Stimulated activated CD8-positive, alpha-beta memory T cell treated with anti-CD3 and anti-CD28 coated beads, Interleukin-4, amount 100 ng/mL, for 1 hour (primary cell): ENCODE measurements at places on chromosomes 4 and X.

DNA sequence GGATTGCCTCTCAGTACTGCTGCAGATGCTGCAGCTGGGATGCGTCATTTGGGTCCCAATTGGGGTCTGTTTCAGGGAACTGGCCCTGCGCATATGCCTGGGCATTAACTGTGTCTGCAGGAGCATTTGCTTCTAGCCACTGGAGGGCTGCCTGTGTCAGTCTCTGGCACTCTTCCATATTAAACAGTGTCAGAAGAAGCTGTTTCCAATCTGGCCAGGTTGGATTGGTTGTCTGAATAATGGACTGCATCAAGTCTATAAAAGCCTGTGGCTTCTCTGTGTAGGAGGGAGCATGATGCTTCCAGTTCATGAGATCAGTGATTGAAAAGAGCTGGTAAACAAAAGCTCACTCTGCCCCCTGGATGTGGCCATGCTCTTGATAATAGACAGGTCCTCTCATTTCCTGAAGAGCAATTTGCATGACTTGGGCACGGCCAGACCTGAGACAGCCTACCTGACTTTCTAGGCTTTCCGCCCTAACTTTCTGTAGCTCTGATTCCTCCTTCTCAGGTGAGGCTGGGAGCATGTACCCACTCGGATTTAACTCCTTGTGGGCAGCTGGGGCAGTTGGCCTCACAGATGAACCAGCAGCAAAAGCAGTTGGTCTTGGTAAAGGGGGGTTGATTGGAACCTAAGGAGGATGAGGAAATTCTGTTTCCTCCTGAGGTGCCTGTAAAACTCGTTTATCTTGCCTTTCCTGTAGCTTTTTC, 29.2 kb downstream of the SULT1E1 start:
- DNase-seq, result no peak

GRCh38 chr4:124415146-124415545, 297.4 kb downstream of the ANKRD50 start:
- DNase-seq, result no peak

DNA sequence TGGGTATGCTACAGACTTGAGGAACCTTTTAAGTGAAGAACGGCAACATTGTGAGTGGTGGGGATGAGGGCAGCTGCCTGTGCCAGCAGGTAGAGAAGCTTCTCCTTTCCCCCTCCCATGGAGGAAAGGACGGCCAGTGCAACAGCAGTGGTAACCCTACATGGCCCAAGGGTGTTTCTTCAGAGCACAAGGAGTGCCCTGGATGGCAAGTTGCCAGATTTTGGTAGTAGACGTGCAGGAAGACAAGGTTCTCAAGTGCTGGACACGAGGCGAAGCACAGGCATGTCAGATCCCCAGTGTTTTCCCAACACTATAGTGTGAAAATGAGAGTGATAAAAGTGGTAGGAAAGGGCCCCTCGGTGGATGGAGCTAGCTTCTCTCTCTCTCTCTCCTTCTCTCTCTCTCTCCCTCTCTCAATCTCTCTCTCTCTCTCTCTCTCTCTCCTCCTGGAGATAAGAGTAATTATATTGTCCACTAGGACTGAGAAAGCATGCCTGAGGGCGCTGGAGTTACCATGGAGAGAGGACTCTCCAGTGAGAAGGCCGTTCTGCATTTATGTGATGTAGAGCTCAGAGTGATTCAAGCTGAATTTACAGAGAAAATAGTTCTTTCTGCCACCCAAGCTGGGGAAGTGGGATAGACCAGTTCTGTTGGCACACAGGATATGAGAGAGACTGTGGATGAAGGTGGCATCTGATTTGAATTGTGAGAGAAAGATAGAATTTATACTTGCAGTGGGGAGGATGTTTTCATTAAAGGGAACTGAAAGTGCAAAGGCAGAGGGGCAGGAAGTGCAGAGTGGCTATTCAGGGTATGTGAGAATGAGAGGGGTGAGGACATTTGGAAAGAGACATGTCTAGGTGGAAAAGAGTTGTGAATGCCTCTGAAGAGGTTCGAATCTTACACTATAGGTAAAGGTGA, 25.7 kb upstream of the TRPC3 start:
- no peak for DNase-seq

DNA sequence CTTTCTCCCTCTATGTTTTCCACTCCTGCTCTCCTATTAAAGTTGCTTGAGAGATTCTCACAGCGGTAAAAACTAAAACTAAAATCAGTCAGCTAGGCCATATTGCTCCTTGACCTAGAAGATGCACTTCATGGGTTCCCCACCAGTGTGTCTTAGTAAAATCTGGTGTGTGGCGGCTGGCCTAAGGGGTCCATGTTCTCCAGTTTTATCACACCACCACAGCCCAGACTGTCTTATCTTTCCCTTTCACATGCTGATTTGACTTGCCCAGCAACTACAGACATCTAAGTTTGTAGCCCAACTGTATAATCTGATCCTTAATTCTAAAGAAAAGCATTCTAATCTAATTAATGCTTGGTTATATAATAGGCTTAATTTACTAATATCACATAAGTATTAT, 68.0 kb downstream of the ATP8A1 start:
- DNase-seq, result no peak

DNA sequence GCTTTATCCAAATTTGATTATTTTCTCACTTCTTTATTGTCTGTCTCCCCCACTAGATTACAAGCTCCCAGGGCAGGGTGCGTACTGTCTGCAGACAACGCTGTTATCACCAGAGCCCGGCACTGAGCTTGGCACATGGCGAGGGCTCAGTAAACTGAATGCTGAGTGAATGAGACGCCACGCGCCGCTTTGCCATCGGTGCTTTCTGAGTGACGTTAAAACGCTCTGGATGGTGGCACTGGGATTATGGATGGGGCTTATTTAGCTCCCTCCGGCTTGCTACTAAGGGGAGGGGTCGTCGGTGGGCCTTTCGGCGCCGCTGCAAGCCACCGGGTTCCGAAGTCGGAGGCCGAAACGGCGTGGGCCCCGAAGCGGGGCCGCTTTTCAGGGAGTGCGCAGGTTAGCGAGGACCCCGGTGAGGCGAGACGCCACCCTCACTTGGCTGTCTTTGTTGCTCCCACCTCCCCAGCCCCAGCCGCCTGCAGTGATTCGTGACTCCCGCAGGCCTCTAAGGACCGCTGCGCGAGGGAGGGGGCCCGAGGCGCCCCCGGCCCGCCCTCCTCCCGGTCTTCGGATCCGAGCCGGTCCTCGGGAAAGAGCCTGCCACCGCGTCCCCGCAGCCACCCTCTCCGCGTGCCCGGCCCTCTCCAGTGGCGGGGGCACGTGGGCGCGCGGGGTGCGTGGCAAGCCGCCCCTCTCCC, 569 bp upstream of the FHL1 start:
- no peak for DNase-seq

- DNase-seq, result no peak
Measured at GRCh38 chr4:75867130-75867529, 35.1 kb downstream of the PPEF2 start.

- DNase-seq, result no peak
Measured at GRCh38 chr4:175412161-175412560, 399.9 kb downstream of the GPM6A start.

- no peak for DNase-seq
Measured at GRCh38 chr4:121428721-121429120, 47.9 kb upstream of the QRFPR start.

DNA sequence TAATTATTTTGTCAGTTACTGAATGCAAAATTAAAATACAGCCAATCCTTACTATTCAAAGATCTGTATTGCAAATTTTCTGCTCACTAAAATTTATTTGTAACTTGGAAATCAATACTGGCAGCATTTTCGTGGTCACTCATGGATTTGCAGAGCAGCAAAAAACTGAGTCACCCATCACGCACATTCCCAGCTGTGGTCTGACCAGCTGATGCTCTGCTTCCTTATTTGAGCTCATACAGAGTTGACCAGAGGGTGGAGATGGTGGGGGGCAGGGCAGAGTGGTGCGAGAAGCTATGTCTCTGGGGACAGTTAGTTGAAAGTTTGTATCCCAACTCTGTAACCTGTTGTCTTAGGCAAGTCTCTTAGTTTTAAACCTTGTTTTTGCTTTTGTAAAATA, 214.8 kb downstream of the SPCS3 start:
- DNase-seq, result no peak
